ENCODE measurements at places on chromosomes 4 and X.

- DNase-seq, result no peak
Measured at GRCh38 chrX:140091125-140091886, 126.0 kb upstream of the CXorf66 start.

DNA sequence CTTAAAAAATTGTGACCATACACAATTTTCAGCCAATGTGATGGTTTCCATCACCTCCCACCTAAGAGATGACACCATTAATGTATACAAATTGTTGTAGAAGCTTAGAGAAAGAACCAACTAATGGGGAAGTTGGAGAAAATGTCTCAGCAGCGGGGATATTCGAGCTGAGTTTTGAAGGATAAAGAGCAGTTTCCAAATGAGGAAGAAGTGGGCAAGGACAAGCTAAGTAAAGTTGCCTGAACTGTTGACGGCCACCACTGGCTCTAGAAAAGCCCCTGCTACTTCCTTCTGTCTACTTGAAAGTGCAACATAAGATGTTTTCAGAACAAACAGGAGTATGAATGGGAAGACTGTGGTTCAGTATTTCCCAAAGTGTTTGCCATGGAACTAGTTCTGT lies 92.0 kb downstream of the CHRNA9 start:
- DNase-seq, result no peak

- no peak for DNase-seq
Measured at GRCh38 chr4:175504318-175504717, 307.7 kb downstream of the GPM6A start.

GRCh38 chrX:70174754-70175153 lies 2.5 kb upstream of the DGAT2L6 start:
- no peak for DNase-seq

DNA sequence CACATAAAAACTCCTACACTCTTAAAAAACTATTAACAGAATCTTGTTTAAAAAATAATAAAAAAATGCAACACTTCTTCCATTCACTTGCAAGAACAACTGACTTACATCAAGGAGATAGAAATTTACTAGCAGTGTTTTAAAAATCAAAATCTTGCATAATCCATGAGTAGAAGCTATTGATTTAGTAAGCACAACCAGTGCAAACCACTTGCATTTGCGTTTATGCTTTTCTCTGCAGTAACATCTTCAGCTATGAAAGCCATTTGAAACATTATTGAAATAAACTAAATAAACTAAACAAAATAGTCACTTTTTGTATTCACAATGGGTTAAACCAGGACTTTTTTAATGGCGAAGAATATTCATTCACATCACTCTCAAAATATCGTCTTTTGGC lies 389.2 kb upstream of the EMCN start:
- DNase-seq, result no peak

- DNase-seq, result peak; percentile 88
Measured at GRCh38 chrX:134603806-134604700, 54.2 kb downstream of the PLAC1 start.

GRCh38 chrX:21831496-21831895 lies 7.9 kb upstream of the MBTPS2 start:
- no peak for DNase-seq

GRCh38 chr4:120664851-120665250 lies 257.7 kb downstream of the PRDM5 start:
- no peak for DNase-seq

- no peak for DNase-seq
Measured at GRCh38 chr4:168415911-168416310, 64.4 kb downstream of the DDX60L start.

GRCh38 chr4:168853770-168854169 lies 156.3 kb downstream of the CBR4 start:
- no peak for DNase-seq

GRCh38 chr4:182600093-182600492 lies 317.1 kb downstream of the DCTD start:
- no peak for DNase-seq

DNA sequence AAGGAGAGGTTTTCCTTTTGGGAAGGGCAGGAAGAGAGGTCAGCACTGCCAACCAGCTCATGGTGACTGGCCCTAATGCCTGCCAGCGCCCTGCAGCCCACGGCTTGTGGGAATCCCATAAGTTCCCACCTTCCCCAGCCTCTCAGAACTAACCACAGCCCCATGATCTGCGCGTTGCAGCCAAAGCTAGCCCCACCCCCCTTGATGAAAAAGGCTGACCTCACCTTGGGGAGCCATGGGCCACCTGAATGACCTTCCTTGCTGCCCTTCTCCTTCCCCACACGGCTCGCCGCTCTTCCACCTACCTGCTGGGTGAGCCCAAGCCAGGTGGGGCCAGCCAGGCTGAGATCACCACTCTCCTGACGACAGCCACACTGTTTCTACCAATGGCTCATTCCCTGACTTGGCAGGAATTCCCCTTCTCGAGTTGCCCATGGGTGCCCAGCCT lies 3.9 kb upstream of the ELF4 start:
- DNase-seq, result no peak

DNA sequence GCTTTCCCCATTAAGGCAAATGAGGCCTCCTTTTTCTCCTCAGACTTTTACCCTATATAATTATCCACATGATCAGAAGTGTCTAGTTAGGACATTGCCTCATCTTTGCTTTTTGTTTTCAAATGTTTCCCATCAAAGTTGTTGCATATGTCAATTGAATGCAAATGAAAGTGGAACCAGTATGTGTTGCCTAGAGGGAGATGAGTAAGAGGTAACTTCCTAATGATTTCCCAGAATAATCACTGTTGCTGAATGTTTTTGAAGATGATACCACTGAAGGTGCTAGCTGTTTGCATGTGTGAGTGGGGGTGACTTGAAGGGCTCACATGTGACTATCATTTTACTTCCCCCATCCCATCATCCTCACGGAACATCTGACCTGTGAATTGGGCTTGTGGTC lies 33.9 kb downstream of the PAK3 start:
- DNase-seq, result no peak

DNA sequence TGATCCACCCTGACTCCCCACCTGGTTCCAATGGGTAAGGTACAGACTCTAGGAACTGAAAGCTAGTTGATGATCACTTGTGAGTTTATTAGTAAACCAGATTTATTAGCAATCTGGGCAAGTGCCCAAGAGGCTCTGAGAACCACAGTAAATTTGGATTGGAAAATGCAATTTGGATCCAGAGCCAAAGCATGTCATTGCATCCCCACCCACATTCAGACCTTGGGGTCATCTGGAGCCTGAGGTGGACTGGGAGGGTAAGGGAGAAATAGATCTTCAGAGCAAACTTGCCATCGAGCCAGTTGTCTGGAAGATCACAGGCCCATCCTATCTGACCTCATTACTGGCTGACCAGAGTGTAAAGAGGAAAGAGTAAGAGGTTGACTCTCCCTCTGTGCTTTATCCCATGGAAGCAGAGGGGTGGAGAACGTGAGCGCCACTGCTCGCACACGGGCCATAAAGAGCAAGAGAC lies 78.7 kb upstream of the RASGEF1B start:
- DNase-seq, result no peak

GRCh38 chr4:55158957-55159356 lies 33.6 kb upstream of the KDR start:
- no peak for DNase-seq

GRCh38 chr4:175419236-175419718 lies 392.8 kb downstream of the GPM6A start:
- peak; percentile 95 for DNase-seq

- no peak for DNase-seq
Measured at GRCh38 chr4:141339966-141340365, 119.3 kb downstream of the ZNF330 start.

GRCh38 chr4:8766610-8767009 lies 105.0 kb downstream of the HMX1 start:
- DNase-seq, result no peak

DNA sequence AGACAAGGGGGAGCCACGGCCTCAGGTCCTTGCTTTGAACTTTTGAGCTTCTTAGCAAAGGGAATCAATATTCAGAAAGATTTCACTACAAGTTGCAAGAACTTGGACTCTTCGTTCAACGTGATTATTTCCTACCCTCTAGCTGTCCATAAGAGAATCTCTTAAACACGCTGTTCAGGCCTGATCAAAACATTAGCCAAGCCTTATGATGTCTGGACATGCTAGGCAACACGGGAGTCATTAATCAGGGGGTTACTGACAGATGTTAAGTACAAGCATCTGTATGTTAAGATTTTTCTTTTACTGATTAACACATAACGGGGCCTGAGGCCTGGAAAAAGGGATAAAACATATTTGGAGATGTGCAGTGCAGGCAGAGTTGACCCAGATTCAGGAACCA lies 138.9 kb upstream of the IL1RAPL2 start:
- no peak for DNase-seq

- no peak for DNase-seq
Measured at GRCh38 chr4:38210396-38211114, 250.4 kb downstream of the PTTG2 start.

DNA sequence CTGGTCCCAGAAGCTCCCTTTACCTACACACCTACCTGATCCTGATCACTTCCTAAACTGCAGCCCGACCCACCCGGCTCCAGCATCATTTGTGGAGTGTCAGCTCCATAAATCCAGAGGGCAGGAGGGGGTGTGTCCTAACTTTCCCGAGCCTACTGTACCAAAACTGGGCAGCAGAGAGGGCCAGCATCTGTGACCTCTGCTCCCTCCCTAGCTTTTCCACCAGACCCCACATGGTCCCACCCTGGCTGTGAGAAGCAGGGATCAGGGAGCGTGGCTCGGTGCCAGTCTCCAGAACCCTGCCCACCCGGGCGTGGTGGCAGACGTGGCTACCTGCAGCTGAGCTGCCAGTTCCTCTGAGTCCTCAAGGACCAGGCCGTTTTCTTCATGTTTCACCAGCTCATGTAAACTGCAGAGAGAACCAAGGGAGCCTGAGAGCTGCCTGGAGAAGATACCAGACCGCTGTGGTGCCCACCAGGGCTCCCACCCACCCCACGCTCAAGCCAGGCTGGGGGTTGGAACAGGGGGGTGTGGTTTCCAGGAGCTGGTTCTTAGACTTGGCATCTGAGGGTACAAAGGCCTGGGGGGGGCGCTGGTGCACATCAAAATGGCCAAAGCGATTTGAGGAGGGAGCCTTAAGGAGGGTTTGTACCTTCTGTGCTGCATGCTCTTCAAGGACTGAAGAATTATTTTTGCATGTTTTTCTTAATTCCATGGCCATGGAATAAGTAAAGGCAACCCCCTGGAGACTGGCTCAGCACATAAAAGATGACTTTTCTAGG lies 76.7 kb upstream of the DRD5 start:
- DNase-seq, result no peak

GRCh38 chrX:47530049-47530448 lies 31.0 kb upstream of the ARAF start:
- no peak for DNase-seq

GRCh38 chrX:124548571-124548970 lies 202.2 kb downstream of the SH2D1A start:
- DNase-seq, result no peak

DNA sequence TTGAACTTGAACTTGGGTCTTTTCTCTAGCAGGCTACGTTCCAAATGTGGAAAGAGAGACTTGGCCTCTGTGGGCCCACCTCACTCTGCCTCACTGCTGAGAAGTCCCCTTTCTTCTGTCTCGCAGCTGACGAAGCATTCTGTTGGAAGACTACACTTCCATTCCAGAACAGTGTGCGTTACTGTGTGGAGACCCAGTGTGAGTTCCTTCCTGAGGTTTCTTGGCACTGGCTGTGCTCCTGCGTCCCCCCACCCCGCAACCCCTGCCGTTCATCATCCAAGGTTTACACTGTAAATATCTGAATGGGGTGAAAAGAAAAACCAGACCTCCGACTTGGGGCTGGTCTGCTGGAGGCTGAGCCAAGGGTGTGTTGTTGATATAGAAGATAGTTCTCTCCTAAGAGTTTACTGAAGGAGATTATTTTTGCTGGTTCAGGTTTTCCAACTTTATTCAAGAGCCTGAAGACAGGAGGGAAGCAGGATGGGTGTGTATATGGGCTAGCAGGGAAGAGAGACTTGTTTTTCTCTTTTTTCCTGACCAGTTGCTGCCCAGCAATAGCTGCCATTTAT lies 34.7 kb downstream of the NHSL2 start:
- no peak for DNase-seq

Data from HS-5 (cell line).